ENCODE measurements at places on chromosomes 16 and 17. TPM values are rescaled to one million over a fixed set of nuclear protein-coding genes. Genes with fewer than 3 reads are reported as not detected.

GRCh38 chr17:55672585-55673501 is 49.8 kb downstream of the TMEM100 start:
- DNase-seq, result no peak

- DNase-seq, result no peak
These were observed 5.7 kb downstream of the CACNG1 start for GRCh38 chr17:67050066-67050465.

DNA sequence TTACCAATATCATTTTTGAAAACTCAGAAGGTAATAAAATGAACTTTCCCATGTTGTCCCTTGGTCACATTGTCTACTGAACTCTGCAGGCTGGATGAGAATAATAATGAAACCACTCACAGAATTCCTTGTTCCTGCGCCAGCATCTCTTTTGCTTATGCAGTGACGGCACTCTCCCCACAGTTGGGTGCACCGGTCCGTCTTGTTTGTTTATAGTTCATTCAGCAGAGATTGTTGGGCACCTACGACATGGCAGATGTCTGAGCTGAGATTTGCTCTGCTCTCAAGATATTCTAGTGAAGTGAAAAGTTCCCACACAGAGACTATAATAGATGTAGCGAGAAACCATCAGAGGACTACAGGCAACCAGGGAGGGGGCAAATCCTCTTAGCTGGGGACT is 375.7 kb upstream of the CDH11 start:
- no peak for DNase-seq

DNA sequence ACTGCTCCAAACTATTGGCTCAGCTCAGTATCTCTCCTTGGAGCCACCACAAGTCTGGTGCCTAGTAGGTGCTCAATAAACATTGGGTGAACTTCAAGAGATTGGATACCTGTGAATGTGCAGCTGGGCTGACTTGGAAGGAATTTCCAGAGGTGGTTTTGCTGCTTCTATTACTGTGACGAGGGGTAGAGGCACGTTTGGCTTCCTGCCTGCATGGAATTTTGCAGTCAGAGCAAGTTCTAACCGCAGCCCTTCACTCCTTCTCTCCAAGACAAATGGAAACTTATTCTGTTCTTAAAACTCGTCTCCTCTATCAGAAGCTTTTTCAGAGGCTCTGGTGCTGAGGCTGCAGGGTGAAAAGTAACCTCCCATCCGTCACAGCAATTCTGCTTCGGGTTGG is 342.5 kb downstream of the CPPED1 start:
- peak; percentile 8 for DNase-seq

Gene TNP2
- not detected for polyA plus RNA-seq

DNA sequence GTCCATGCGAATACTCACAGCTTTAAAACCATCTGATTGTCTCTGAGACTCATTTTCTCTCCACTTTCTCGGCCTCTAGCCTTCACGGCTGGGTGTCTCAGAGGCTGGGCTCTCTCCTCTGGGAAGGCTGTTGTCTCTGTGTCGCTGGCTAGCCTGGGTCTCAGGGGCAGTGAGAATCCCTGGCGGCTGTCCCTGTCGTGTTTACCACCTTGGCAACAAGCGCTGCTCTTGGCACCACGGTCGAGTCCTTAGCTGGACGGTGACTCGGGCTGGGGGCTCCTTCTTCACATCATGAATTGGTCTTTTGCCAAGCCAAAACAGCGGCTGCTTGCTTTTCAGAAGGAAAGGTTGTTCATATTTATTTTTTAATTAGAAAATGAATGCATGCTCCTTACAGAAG is 81.1 kb downstream of the MSI2 start:
- no peak for DNase-seq

DNA sequence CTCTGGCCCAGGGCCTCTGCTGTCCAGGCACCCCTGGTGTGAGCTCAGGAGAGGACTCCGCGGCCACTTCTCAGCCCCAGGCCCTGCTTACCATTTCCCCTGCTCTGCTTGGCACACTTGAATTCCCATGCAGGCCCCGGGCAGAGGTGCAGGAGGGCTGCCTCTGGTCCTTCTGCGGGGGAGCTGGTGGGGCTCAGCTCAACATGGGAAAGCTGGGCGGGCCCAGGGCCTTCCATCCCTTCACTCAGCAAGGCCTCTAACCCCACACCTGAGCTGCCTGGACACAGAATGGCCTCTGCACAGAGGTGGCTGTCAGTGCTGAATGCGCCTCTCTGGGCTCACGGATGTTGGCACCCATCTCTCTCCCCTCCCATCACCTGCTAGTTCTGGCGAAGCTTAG is 12.5 kb upstream of the RNPS1 start:
- no peak for DNase-seq

DNA sequence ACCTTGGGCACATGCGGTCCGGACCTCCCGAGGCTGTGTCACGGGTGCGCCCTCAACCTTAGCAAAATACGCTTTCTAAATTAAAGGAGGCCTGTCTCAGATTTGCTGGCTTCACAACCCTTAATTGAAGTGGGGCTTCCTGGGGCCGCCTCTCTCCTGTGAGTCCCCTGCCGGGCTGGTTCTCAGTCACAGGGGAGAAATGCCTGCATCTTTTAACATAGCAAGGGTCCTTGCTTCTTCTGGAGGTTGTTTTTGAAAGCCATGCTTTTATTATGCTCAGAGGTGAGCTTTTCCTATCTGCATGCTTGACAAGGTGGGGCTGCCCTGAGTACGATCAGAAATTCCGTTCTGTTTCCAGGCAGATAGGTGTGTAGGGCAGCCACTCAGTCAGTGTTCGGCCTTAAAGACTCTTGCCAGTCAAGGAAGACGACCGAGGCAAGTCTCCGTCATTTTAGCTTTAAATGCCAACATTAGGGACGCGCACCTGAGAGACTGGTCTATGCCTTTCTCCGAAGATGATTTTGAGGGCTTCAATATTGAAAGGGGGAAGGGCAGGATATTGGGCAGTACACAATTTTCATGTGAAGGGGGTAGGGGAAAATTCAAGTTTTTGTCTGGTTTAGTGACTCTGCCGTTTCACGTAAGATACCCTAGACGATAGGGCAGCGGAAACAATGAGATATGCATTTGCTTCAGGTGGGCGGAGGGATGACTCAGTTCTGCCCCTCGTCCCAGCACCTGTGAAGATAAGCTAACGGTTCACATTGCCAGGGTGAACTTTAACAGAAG is 5.5 kb upstream of the SLC7A5 start:
- DNase-seq, result no peak

Gene CASKIN2
- polyA plus RNA-seq, result 1.9 TPM

Gene LCMT1
- polyA plus RNA-seq, result 41.7 TPM

DNA sequence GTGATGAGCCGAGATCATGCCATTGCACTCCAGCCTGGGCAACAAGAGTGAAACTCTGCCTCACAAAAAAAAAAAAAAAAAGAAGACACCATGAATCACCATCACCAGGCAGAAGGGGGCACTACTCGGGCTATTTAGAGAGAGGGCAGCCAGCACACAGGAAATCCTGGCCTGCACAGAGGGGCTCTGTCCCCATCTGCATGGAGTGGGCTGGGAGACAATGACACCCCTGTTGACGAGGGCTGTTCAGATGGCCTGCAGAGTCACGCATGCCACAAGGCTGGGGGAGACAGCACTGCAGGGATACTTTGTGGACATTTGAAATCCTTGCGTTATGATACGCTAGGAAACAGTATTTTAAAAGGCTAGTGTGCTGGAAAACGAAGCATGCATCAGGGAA is 48.3 kb downstream of the CUEDC1 start:
- DNase-seq, result no peak

DNA sequence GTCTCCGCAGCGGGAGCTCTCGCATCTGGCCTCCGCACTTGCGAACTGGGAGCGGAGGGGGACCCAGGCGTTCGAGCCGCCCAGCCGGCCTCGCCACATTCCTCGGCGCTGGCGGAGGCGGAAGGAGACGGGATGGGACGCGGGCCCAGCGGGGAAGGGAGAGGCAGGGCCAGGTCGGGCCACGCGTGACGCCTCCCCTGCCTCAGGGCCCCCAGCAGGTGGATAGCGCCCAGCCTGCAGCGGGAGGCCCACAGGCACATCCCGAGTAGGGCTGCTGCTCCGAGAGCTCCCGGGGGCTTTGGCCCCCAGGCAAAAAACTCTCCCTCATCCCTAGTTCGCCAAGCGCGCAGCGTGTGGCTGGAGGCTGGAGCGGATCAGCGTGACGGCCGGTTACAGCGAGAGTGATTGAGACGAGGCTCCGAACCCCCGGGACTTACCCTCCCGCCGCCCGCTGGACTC is 800 bp downstream of the PLEKHH3 start:
- DNase-seq, result no peak

Gene DHRS7C
- polyA plus RNA-seq, result not detected

DNA sequence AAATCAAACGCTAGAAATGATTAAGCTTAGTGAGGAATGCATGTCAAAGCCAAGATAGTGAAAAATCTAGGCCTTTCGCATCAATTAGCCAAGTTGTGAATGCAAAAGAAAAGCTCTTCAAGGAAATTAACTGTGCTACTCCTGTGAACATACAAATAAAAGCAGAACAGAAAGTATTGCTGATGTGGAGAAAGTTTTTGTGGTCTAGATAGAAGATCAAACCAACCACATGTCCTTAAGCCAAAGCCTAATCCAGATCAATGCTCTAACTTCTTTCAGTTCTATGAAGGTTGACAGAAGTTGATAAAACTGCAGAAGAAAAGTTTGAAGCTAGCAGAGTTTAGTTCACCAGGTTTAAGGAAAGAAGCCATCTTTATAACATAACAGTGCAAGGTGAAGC is 1044.6 kb downstream of the CDH11 start:
- no peak for DNase-seq

DNA sequence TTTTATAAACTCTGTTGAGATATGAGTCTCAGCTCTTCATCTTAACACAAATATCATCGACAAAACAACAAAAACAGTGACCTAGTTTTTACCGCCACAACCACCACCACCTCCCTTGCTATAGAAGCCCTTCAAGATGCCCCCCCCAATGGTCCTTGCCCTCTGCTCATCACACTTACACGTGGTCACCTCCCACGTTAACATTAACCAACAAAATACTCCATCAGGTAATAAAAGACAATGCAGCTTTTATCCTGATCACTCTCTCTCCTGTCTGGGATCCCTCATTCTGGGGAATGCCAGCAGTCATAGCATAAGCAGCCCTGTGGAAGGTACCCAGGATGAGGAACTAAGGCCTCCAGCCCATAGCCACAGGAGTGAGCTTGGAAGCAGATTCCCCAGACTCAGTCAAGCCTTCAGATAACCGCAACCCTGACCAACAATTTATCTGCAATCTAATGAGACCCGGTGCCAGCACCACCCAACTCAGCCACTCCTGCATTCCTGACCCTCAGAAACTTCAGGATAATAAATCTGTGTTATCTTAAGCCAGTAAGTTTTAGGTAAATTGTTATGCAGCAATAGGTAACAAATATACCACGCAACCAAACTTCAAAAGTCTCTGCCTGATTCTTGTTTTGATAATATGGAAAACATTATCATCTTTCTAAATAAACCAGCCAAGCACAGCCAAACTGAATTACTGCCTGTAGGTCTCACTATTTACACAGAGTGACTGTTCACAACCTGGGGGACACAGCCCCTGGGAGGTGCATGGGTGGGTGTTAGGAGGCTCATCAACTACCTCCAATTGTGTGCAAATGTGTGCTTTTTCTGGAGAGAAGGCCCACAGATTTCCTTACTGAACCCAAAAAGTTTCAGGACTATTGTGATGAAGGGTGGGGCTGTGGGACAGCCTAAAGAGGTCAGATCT is 6.1 kb downstream of the PECAM1 start:
- no peak for DNase-seq

Gene FOXL1
- polyA plus RNA-seq, result 41.1 TPM

DNA sequence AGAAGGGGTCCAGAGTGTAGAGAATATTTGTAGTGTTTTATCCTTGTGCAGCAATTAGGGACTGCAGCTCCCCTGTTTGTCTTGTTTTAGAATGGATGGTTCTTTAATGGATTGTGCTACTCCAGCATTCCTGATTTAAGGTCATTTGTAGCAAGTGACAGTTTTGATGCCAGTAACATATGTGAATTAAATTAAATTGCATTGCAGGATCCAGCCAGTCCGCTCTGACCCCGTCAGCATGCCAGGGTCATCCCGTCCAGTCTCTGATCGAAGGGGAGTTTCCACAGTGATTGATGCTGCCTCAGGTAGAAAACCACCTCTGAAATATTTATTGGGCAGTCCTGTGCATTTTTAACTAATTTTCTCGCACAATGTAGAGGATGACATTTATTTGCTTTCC is 315.4 kb upstream of the TBX2 start:
- DNase-seq, result no peak

Gene DNAH2
- 0.06 TPM for polyA plus RNA-seq

Gene RAB11FIP3
- polyA plus RNA-seq, result 6.9 TPM

Gene ZNF19
- polyA plus RNA-seq, result 1.9 TPM

DNA sequence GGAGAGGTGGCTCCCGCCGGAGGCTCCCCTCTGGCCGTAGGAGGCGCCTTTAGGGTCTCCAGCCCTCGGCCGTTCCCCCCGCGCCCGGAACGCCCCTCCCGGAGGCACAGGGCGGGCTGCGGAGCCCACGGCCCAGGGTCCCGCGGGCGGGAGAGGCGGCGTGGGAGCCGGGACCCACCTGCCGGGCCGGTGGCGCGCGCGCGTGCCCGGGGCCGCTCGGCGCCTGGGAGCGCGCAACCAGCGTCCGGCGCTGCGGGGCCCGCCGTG is at the start of gene MIF4GD:
Gene MIF4GD, minus strand, starts transcription at position 266 of the 267 bp plus-strand sequence. CDS start 1,036 bp downstream, outside the sequence.
- DNase-seq, result no peak

DNA sequence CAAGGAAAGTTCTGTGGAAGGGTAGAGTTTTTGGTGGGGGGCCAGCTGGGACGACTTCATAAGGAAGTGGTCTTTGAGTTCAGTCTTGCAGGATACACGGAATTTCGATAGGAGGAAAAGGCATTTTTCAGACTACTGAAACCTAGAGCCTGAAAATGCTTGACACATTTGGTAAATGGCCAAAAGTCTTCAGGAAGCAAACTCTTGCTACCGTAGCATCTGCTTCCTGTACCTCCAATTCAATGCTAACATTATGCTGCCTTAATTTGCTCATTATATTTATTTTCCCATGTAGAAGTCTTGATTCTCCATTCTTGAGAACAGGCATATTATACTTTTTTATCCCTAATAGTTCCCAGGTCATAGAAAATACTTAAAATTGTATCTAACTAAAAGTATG is 129.3 kb upstream of the MED13 start:
- no peak for DNase-seq

GRCh38 chr17:72931163-72931562 is 161.3 kb downstream of the SLC39A11 start:
- no peak for DNase-seq

Gene CACNG5
- polyA plus RNA-seq, result not detected

- DNase-seq, result no peak
These were observed 58.5 kb downstream of the XYLT1 start for GRCh38 chr16:17412221-17412620.

Gene NOXO1
- not detected for polyA plus RNA-seq

Gene PRCD
- 1.9 TPM for polyA plus RNA-seq

- DNase-seq, result no peak
These were observed 83.0 kb downstream of the EMP2 start for GRCh38 chr16:10497132-10498101.

GRCh38 chr16:62137996-62138395 is 101.8 kb upstream of the CDH8 start:
- DNase-seq, result no peak

- DNase-seq, result no peak
These were observed 113.2 kb downstream of the PRKCB start for GRCh38 chr16:23948949-23949411.

GRCh38 chr17:1590029-1590746 is 27.6 kb upstream of the PITPNA start:
- peak; percentile 53 for DNase-seq

GRCh38 chr16:50190292-50190691 is 37.2 kb downstream of the TENT4B start:
- DNase-seq, result no peak
